ENCODE measurements at places on chromosomes 4 and X.
A peak's percentile ranks its signal among the peaks of the same experiment; 100 is the strongest.

GRCh38 chr4:27791640-27792039 is 931.0 kb downstream of the STIM2 start:
- DNase-seq: no peak

DNA sequence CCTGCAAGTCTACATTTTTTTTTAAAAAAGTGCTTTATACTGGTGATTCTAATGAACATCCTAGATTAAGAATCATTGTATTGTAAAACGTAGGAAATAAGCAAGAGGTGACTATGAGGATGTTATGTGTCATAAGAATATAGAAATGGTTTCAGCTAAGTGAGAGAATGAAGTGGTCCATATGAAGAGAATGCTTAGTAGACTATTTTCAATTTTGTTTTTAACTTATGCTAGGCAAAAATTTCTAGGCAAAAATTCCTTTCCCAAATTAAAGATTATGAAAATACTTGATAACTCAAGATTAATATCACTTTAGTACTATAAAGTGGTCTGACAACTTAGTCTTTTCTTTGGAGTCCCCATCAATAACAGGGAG is 825 bp downstream of the DYNLT3 start:
- DNase-seq: no peak

DNA sequence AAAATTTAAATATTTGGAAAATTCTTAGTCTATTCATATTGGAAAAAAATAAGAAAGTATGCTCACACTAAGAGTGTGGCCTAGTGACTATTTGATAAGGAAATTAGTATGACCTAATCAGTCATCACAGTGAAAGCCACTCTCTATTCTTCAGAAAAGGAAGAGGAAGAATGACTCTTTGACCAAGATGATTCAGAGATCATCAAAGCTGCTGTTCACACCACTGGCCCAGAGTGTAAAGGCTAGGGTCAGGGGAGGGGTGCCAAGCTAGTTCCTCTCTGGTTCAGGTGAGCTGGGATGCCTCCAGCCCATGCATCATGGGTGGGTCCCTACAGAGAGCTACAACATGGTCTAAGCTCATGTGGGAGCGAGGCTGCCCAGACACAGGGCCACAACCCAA is 396.9 kb upstream of the NDST3 start:
- DNase-seq: no peak

DNA sequence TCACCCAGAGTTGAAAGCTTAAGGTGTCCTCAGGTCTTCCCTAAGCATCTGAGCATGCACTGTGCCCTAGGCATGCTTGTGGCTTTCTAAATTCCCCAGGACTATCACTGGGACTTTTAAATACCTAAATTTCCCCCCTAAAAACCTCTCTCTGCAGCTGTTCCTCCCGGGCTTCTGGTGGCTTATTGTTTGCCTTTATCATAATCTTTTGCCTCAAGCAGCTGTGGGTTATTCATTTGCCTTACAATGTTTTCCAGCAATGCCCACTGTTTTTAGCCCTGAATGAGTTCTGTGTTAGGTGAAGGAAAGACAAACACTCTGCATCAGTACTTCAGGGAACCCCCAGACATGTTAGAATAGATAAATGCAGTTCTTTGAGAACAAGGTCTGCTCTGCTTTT is 455.0 kb downstream of the ZIC3 start:
- DNase-seq: no peak

GRCh38 chrX:40721489-40722106 is 13.7 kb downstream of the MED14 start:
- DNase-seq: no peak

GRCh38 chr4:81627590-81627989 is 155.9 kb upstream of the RASGEF1B start:
- DNase-seq: no peak

GRCh38 chrX:14697451-14697850 is 168.1 kb downstream of the GLRA2 start:
- DNase-seq: no peak

- DNase-seq: no peak
Observed at GRCh38 chr4:103372002-103372558, 173.9 kb upstream of the CENPE start.

DNA sequence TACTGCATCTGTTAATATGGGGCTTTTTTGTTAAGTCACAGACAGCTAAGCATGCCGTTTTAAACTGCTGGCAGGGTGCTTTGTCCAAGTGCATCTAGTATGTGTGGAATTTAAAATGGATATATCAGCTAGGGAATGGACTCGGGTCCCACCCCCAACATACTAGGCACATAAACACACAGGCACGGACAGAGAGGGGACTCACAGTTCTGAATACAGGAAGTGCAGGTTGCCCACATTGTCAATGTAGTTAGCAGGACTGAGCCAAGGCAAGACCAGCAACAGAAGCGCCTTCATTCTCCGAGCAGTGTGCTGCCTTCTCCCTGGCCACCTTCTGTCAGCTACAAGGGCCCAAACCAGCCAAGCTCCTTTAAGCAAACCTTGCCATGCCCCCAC is 33.6 kb downstream of the LNX1 start:
- no peak for DNase-seq

- no peak for DNase-seq
Observed at GRCh38 chr4:3406021-3406420, 35.7 kb upstream of the HGFAC start.

DNA sequence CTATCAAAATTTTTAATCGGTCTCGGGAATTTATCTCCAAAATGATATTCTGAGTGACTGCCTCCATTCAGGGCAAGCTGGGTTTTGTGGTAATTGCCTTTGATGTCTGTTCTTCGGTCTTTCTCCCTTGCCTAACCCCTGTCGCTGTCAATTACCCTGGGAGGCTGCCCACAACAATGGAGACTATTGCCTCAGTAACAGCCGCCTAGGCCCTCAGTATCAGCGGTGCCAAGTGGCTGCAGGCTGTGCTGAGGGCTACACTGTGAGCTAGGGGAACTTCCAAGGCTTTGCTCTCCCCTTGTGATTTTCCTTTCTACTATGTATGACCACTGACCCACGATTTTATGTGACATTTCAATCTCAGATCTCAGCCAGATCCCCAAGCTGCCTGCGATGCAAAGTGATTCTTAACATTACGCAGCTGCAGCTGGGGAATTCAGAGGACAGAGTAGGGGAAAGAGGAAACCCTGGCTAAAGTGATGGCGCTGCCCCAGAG is 36.3 kb upstream of the REST start:
- peak; percentile 26 for DNase-seq

- no peak for DNase-seq
Observed at GRCh38 chr4:156803056-156803455, 168.5 kb downstream of the PDGFC start.

GRCh38 chr4:173211222-173211621 is 42.6 kb downstream of the GALNT7 start:
- DNase-seq: no peak

GRCh38 chr4:68683034-68683433 is 12.6 kb upstream of the UGT2B15 start:
- no peak for DNase-seq

- no peak for DNase-seq
Observed at GRCh38 chr4:36249610-36250009, 5.3 kb upstream of the ARAP2 start.

- no peak for DNase-seq
Observed at GRCh38 chr4:3687538-3687937, 78.6 kb upstream of the ADRA2C start.

- DNase-seq: no peak
Observed at GRCh38 chr4:82522472-82522871, 39.3 kb downstream of the TMEM150C start.

DNA sequence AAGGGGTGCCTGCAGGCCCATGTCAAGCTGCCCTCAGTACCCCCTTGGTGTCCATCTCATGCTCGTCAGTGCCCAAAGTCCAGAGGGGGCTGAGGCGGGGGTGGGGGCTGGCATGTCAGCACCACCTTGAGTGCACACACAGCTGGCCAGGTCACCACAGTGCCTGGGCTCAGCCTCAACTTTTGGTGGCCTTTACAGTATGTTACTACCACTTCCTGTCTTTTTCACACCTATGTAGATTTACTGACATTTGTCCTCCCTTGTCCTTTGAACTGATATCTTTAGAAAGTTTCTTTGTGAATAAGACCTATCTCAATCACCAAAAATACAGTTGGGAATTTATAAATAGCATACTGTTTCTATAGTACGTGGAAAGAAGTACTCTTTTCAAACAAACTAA is 58.7 kb upstream of the NPNT start:
- no peak for DNase-seq

DNA sequence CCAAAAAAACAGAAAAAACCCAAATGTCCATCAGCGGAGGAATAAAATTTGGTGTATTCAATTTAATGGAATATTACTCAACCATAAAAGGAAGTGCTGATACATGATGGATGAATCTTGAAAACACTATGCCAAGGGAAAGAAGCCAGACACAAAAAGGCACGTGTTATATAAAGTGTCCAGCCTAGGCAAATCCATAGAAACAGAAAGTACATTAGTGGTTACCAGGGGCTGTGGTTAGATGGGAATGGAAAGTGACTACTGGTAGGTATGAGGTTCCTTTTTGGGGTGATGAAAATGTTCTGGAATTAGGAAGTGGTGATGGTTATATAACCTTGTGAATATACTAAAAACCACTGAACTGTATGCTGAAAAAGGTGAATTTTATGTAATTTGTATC is 3.5 kb upstream of the CDKL2 start:
- DNase-seq: no peak

GRCh38 chr4:153244969-153245368 is 40.7 kb downstream of the TRIM2 start:
- DNase-seq: no peak

- no peak for DNase-seq
Observed at GRCh38 chr4:185512516-185512915, 22.8 kb downstream of the PDLIM3 start.

GRCh38 chrX:10979956-10980355 is 131.2 kb upstream of the HCCS start:
- DNase-seq: no peak

GRCh38 chr4:93351846-93352245 is 476.7 kb upstream of the ATOH1 start:
- no peak for DNase-seq

- DNase-seq: no peak
Observed at GRCh38 chrX:44915361-44915868, 42.4 kb downstream of the KDM6A start.

GRCh38 chr4:17670423-17670822 is 56.0 kb downstream of the MED28 start:
- DNase-seq: no peak

GRCh38 chr4:10608501-10609219 is 75.9 kb downstream of the CLNK start:
- no peak for DNase-seq

DNA sequence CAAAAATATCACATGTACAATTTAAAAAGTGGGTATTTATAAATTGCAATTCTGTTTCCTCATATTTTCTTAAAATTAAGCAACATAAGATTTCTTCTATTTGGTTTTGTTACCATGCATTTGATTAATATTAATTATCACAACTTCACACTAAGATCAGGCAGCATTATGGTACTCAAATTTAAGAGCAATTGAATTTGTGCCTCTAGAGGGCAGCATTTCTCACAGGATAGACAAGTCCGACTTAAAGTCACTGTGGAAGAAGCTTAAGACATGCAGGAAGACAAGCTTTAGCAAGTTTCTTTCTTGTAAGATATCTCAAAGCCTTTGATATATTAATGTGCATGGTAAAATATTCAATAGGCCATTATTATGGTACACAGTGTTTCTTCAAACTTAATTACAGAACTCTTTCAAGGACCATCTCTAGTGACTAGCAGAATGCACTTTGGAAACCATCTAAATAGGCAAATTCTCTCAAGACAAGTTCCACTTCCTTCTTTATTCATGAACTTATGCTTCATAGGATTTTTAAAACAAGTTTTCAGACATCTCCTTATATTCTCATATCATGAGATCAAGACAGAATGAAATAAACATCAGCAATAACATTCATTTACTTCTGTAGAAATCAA is 35.0 kb downstream of the FBXW7 start:
- DNase-seq: peak; percentile 77

DNA sequence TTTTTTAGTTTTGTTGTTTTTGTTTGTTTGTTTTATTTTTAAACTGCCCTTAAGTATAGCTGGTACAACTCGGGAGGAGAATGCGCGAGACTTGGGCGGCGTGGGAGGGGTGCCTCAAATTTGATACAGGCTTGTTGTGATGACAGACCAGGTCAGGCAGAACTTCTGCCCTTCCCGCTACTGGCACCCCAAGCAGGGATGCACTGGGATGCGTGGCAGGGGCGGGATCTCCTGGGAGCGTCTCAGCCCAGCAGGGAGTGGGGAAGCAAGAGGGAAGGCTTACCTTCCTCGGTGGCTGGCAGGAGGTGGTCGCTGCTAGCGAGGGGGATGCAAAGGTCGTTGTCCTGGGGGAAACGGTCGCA is 851 bp downstream of the SFRP2 start:
- no peak for DNase-seq

- no peak for DNase-seq
Observed at GRCh38 chr4:7145291-7145934, 46.9 kb upstream of the SORCS2 start.

- DNase-seq: no peak
Observed at GRCh38 chrX:69501429-69501828, 2.7 kb upstream of the NALF2 start.

DNA sequence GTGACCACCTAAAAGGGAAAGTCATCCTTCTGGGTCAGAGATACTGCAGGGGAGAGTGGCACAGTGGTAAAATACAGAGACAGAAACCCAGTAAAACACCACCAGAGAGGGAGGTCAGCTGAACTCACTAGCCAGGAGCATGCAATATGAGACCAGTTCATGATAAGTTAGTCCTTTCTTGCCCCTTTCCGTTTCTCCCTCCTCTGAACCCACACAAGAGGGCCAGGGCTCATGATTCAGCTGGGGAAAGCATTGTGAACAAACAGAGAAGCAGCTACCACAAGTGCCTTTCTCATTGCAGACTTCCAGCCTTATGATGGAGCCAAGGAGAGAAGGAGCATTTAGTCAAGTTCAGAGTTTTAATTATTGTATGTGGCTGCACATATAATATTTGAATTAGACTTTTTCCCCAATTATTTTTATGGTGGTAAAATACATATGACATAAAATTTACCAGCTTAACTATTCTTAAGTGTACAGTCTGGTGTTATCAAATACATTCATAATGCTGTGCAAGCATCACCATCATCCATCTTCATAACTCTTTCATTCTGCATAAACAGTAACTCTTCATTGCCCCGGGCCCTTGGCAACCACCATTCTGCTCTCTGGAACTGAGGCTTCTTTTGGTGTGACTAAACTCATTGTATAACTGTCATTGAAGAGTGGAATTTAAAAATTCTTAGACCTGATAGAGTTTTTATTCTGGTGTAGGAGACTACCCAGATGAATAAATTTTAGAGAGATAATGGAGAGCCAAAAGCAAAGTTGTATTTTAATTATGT is 114.6 kb downstream of the DDIT4L start:
- DNase-seq: no peak

DNA sequence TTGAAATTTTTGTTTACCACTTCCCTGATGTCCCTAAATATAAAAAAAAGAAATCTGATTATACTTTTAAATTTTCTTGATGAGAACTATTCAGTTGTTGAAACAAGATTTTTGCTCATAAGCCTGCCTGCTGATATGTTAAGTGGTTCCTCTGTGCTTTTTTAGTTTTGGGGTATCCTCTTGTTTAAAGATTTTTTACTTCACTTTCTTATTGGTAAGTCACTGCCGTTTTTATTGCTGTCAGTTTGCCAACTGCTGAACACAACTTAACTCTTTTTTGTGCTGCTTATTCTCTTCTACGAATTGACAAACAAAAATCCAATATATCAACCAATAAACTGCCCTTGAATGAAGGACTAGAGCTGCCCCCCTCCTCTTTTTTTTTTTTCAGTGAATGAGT is 39.5 kb downstream of the GUCY1A1 start:
- no peak for DNase-seq

GRCh38 chr4:80365928-80366327 is 30.4 kb downstream of the CFAP299 start:
- DNase-seq: peak; percentile 22

All from forelimb muscle (tissue), 1 donor.